ENCODE measurements at places on chromosomes 2 and 18. TPM values are rescaled to one million over a fixed set of nuclear protein-coding genes. Genes with fewer than 3 reads are reported as not detected.

GPR45 gene
- total RNA-seq = not detected

CLHC1 gene
- total RNA-seq = 1.9 TPM

GRP gene
- total RNA-seq = not detected

B4GALT6 gene
- 6.7 TPM for total RNA-seq

DSG4 gene
- not detected for total RNA-seq

TEKT4 gene
- total RNA-seq = not detected

FMNL2 gene
- total RNA-seq = 26.3 TPM

VIL1 gene
- total RNA-seq = 0.24 TPM

PDCL3 gene
- 39.7 TPM for total RNA-seq

ACAA2 gene
- 56.2 TPM for total RNA-seq

DGKD gene
- total RNA-seq = 78.7 TPM

PJVK gene
- total RNA-seq = 2.1 TPM

PCGF1 gene
- total RNA-seq = 31.7 TPM

ZNF385B gene
- total RNA-seq = 0.18 TPM

SERPINB4 gene
- total RNA-seq = 0.07 TPM

NAT8 gene
- total RNA-seq = not detected
